Activated T-helper 17 cell treated with anti-CD3 and anti-CD28 coated beads, Interleukin-2, amount 50 U/mL, for 72 hours (primary cell): ENCODE measurements at places on chromosomes 6 and 20. TPM values are rescaled to one million over a fixed set of nuclear protein-coding genes. Genes with fewer than 3 reads are reported as not detected.

The HDAC2 gene
- 95.7 TPM for total RNA-seq

- ATAC-seq = no peak
These were observed 9.2 kb downstream of the TGM3 start for GRCh38 chr20:2305029-2305428.

DNA sequence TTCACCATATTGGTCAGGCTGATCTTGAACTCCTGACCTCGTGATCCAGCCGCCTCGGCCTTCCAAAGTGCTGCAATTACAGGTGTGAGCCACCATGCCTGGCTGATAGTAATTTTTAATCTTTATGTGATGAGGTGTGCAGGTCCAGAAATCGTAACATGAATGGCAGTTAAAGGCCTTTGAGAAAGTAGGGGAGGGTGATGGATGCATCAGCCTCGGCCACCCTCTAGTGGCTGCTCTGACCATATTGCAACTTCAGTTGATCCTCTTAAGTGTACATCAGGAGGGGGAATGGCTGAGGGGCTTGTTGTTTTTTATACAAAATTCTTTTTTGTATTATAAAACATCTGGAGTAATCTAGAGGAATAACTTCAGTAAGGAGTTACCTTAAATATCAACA is 193.0 kb downstream of the ZFAND3 start:
- ATAC-seq = no peak

The NHLRC1 gene
- not detected for total RNA-seq

- no peak for ATAC-seq
These were observed 23.0 kb downstream of the PYGB start for GRCh38 chr20:25270829-25271251.

DNA sequence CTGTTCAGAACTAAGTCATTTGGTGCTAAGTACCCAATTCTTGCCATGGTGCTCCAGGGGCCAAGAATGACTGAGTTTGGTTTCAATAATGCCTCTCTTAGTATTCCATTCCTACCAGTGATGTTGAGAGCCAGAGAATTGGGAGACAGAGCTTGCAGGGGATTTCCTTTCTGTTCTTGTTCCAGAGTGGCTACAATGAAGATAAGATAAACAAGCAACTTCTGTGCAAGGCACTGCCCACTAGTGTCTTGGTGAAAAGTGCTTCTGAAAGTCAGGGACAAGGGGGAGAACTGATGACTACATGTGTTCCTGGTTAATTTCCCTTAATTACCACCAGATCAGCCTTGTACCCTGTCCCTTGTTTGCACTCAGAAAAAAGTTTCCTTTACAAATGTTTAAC is 421.6 kb downstream of the BCKDHB start:
- no peak for ATAC-seq

The CCN6 gene
- not detected for total RNA-seq

GRCh38 chr20:11850901-11851300 is 66.8 kb upstream of the BTBD3 start:
- ATAC-seq = no peak

DNA sequence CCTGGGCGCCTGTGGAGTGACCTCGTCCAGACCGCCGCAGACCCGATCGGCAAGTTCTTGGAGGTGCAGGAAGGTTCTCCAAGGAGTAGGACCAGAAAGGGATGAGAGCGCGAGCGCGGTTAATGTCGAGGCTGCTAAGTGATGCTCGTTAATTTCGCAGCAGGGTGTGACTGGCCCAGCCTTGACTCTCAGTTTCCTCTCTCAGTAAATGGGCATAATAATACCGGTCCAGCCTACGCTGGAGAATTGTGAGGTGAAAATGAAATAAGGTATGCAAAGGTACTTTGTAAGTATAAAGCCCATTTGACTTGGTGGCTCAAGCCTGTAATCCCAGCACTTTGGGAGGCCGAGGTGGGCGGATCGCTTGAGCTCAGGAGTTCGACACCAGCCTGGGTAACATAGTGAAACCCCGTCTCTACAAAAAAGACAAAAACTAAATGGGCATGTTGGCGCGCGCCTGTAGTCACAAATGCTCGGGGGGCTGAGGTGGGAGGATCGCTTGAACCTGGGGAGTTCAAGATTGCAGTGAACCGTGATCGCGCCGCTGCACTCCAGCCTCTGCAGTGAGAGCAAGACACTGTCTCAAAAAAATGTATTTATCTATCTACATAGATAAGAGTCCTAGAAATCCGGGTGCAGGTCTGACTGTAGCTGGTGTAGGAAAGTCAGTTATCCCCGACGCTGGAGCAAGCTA is 634 bp upstream of the BTBD9 start:
- peak; percentile 36 for ATAC-seq

DNA sequence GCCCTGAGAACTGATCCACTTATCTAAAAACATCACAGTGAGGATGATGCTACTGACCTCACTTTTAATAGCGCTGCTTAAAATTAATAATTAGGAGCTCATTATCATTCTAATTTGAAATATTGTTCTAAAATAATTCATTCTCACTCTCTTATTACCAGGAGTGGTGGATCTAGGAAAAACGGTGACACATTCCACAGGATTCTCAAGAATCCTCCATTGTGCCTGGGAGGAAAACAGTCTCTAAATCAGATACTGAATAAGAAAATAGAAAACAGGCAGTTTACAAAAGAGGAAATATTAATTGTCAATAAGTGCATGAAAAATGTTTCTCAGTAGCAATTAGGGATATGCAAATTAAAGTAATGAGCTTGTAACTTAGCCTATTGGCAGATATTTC is 187.4 kb downstream of the TENT5A start:
- no peak for ATAC-seq

GRCh38 chr6:69631552-69632346 is 165.1 kb downstream of the LMBRD1 start:
- peak; percentile 65 for ATAC-seq

GRCh38 chr6:162907876-162908481 is 180.2 kb downstream of the PACRG start:
- no peak for ATAC-seq

- no peak for ATAC-seq
These were observed 214.8 kb upstream of the MOCS1 start for GRCh38 chr6:40148882-40149573.

The TSBP1 gene
- total RNA-seq = not detected
